Vagina (tissue), 2 donors: ENCODE measurements at places on chromosomes 2 and 18. TPM values are rescaled to one million over a fixed set of nuclear protein-coding genes. Genes with fewer than 3 reads are reported as not detected.

- no peaks in the 10 kb centered on the region for H3K36me3 ChIP-seq
- H3K27ac ChIP-seq, result peak overlapping the region; percentile 23
- peaks cover 13% of the 10 kb centered on the region for H3K4me1 ChIP-seq
- peak; percentile 82 for DNase-seq
- no peaks in the 10 kb centered on the region for H3K27me3 ChIP-seq
- H3K4me3 ChIP-seq, result no peak overlapping the region
Measured at GRCh38 chr2:238999291-238999741, 151.4 kb downstream of the TWIST2 start.

GRCh38 chr2:113064898-113065297, 2.9 kb upstream of the IL1F10 start:
- H3K4me3 ChIP-seq, result no peak overlapping the region
- no peaks in the 10 kb centered on the region for H3K4me1 ChIP-seq
- H3K27ac ChIP-seq, result no peak overlapping the region
- DNase-seq, result peak; percentile 49
- no peaks in the 10 kb centered on the region for H3K36me3 ChIP-seq

DNA sequence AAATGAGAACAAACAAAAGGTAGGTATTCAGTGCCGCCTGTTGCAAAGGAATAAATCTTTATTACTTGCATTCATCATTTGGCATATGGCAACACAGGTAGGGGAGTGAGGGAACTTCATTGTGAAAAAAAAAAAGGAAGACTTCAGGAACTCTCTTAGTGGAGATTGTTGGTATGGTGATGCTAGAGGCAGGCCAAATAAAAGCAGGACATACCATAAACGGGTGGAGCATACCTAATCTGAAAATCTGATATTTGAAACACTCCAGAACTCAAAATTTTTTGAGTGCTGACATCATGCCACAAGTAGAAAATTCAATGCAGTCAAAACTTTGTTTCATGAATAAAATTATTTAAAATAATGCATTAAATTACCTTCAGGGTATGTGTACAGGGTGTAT, 425.8 kb upstream of the SYT4 start:
- DNase-seq, result no peak
- H3K4me3 ChIP-seq, result no peak overlapping the region
- H3K36me3 ChIP-seq, result no peaks in the 10 kb centered on the region
- no peaks in the 10 kb centered on the region for H3K4me1 ChIP-seq
- H3K27me3 ChIP-seq, result no peaks in the 10 kb centered on the region
- no peak overlapping the region for H3K27ac ChIP-seq

GRCh38 chr2:29761278-29761677, 160.1 kb downstream of the ALK start:
- no peak overlapping the region for H3K27ac ChIP-seq

DNA sequence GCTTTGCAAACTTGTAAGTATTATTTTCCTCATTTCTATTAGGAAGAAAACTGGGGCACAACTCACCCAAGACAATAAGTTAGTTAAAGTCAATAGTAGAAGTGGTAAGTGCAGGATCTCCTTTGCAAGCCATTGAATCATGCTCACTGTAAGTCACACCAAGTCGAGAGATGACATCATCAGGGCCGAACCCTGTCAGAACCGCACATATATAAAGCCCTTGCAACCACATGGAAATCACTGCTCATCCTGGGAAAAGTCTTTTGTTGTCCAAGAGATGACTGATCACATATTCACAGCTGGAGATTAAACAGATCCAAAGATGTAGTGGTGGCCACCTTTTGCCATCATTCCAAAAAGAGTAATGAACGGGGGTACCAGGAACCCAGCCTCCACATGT, 484.8 kb upstream of the ID2 start:
- no peak overlapping the region for H3K4me3 ChIP-seq
- H3K27me3 ChIP-seq, result no peaks in the 10 kb centered on the region
- H3K36me3 ChIP-seq, result no peaks in the 10 kb centered on the region
- peaks cover 5% of the 10 kb centered on the region for H3K4me1 ChIP-seq
- no peak for DNase-seq
- H3K27ac ChIP-seq, result no peak overlapping the region

GRCh38 chr2:17179145-17179808, 339.0 kb downstream of the RAD51AP2 start:
- no peaks in the 10 kb centered on the region for H3K4me1 ChIP-seq
- no peak overlapping the region for H3K27ac ChIP-seq
- no peak for DNase-seq
- no peaks in the 10 kb centered on the region for H3K27me3 ChIP-seq
- no peaks in the 10 kb centered on the region for H3K36me3 ChIP-seq
- no peak overlapping the region for H3K4me3 ChIP-seq

DNA sequence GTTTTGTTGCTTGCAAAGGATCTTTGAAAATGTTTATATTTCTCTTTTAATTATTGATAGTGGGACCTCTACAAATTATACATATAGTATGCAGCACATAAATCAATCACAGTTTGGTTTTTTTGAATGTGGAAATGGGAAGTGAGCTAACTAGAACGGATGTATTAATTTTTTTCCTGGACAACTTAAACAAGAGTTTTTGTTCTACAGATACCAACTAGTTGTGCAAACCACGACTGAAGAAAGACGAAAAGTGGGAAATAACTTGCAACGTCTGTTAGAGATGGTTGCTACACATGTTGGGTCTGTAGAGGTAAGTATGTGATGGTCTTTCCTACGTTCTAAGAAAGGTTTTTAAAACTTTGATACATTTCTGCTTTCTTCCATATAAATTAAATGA, 39.2 kb downstream of the NDC80 start:
- H3K27ac ChIP-seq, result no peak overlapping the region
- H3K4me1 ChIP-seq, result peaks cover 11% of the 10 kb centered on the region
- H3K27me3 ChIP-seq, result no peaks in the 10 kb centered on the region
- no peak overlapping the region for H3K4me3 ChIP-seq
- DNase-seq, result no peak

- no peak for DNase-seq
- no peak overlapping the region for H3K27ac ChIP-seq
- no peaks in the 10 kb centered on the region for H3K27me3 ChIP-seq
- H3K4me3 ChIP-seq, result no peak overlapping the region
- no peaks in the 10 kb centered on the region for H3K36me3 ChIP-seq
Measured at GRCh38 chr2:59586176-59586575, 967.3 kb downstream of the BCL11A start.

- no peaks in the 10 kb centered on the region for H3K4me1 ChIP-seq
- no peak overlapping the region for H3K27ac ChIP-seq
- no peak for DNase-seq
- no peak overlapping the region for H3K4me3 ChIP-seq
- no peaks in the 10 kb centered on the region for H3K27me3 ChIP-seq
Measured at GRCh38 chr2:177433402-177433801, 40.8 kb downstream of the AGPS start.

- no peaks in the 10 kb centered on the region for H3K27me3 ChIP-seq
- no peaks in the 10 kb centered on the region for H3K4me1 ChIP-seq
- DNase-seq, result no peak
- no peak overlapping the region for H3K27ac ChIP-seq
- no peak overlapping the region for H3K4me3 ChIP-seq
- no peaks in the 10 kb centered on the region for H3K36me3 ChIP-seq
Measured at GRCh38 chr18:29028560-29028959, 851.6 kb upstream of the CDH2 start.

- H3K27me3 ChIP-seq, result no peaks in the 10 kb centered on the region
- H3K4me3 ChIP-seq, result no peak overlapping the region
- peaks cover 16% of the 10 kb centered on the region for H3K4me1 ChIP-seq
- DNase-seq, result no peak
- peak overlapping the region; percentile 28 for H3K27ac ChIP-seq
Measured at GRCh38 chr2:146917431-146918042, 927.3 kb upstream of the ACVR2A start.

DNA sequence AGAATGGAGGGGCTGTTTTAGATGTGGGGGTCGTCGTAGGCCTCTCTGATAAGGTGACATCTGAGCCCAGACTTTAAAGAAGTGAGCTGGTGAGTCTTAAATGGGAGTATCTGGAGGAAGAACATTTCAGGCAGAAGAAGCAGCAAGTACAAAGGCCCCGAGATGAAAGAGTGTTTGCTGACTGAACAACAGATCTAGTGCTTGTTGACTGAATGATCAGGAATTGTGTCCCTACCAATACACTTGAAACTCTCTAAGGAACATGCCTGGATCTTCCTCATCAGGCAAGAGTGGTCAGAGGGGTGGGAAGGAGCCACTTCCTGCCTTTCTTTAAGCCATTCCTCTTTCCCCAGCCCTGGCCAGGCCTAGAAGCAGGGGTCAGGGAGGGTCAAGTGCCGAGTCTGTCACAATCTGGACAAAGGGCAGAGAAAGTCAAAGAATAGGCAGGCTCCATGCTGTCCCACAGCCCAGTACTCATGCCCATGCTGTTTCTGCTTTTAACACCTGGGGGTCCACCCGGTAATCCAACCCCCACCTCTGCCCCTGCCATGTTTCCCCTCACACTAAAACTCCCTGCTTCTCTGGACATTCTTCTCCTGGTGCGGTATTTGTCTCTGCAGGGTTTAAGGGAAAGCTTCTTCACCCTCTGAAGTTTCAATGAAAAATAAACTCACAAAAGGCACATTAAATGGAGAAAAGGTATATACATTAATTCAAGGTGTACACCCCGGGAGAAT, 3.0 kb upstream of the TMEM37 start:
- H3K27ac ChIP-seq, result no peak overlapping the region
- no peak for DNase-seq
- H3K36me3 ChIP-seq, result no peaks in the 10 kb centered on the region
- peaks cover 49% of the 10 kb centered on the region for H3K4me1 ChIP-seq

DNA sequence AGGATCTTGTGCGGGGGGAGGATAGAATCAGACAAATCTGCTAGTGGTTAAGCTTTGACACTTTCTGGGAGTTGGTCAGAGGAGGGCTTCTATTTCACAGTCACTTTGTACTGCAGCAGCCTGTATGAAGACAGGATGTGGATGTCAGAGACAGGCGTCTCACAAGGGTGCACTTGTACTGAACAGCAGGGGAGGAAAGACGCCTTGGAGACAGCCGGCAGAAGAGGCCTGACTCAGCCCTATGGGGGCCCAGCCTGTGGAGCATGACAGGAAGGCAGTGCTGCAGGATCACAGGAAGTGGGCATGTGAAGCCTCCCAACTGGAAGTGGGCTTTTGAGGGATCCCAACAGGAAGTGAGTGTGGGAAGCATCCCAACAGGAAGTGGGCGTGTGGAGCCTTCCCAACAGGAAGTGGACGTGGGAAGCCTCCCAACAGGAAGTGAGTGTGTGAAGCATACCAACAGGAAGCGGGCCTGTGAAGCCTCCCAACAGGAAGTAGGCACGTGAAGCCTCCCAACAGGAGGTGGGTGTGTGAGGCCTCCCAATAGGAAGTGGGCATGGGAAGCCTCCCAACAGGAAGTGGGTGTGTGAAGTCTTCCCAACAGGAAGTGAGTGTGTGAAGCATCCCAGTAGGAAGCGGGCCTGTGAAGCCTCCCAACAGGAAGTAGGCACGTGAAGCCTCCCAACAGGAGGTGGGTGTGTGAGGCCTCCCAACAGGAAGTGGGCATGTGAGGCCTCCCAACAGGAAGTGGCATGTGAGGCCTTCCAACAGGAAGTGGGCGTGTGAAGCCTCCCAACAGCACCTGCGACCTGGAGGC, 212.3 kb downstream of the SNTG2 start:
- no peaks in the 10 kb centered on the region for H3K27me3 ChIP-seq
- peak overlapping the region; percentile 27 for H3K27ac ChIP-seq
- DNase-seq, result no peak
- H3K4me3 ChIP-seq, result no peak overlapping the region

GRCh38 chr18:51897884-51898283, 442.1 kb upstream of the DCC start:
- DNase-seq, result no peak
- no peaks in the 10 kb centered on the region for H3K4me1 ChIP-seq
- H3K27ac ChIP-seq, result no peak overlapping the region
- H3K4me3 ChIP-seq, result no peak overlapping the region
- no peaks in the 10 kb centered on the region for H3K36me3 ChIP-seq

DNA sequence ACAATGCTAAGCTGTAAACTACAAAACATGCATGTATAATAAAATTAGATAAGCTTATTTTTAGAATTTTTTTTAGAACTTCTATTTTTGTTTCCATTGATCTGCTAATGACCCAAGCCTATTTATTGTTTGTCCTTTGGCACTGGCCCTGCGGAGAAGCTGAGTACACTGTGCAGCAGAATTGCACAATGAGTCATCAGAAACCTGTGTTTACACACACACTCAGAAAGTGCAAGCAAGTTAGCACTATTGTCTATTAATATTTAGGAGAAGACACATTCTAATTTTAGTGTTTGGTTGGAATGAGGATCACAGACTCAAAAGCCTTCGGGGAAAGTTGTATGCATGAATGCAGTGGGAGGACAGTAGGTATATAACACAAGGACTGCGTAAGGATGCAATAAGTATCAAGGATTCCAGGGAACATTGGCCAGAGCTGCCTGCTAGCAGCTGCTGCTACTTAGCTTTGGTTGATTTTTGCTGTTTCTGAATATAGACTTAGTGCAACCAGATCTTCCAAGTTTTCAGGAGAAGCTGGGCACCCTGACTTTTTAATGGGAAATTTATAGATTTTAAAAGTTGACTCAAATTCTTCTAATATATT, 128.2 kb downstream of the KCNH7 start:
- no peak overlapping the region for H3K27ac ChIP-seq
- H3K36me3 ChIP-seq, result no peaks in the 10 kb centered on the region
- H3K4me1 ChIP-seq, result no peaks in the 10 kb centered on the region
- no peak for DNase-seq
- no peaks in the 10 kb centered on the region for H3K27me3 ChIP-seq

GRCh38 chr2:32874931-32875330, 71.8 kb upstream of the LTBP1 start:
- DNase-seq, result no peak
- no peak overlapping the region for H3K27ac ChIP-seq
- H3K27me3 ChIP-seq, result no peaks in the 10 kb centered on the region
- no peaks in the 10 kb centered on the region for H3K36me3 ChIP-seq
- H3K4me3 ChIP-seq, result no peak overlapping the region

- no peaks in the 10 kb centered on the region for H3K4me1 ChIP-seq
- H3K36me3 ChIP-seq, result no peaks in the 10 kb centered on the region
- H3K27ac ChIP-seq, result no peak overlapping the region
- no peak overlapping the region for H3K4me3 ChIP-seq
- no peaks in the 10 kb centered on the region for H3K27me3 ChIP-seq
Measured at GRCh38 chr18:5415031-5415430, 119.5 kb upstream of the ZBTB14 start.

GRCh38 chr2:109670556-109671411, 56.6 kb downstream of the SOWAHC start:
- H3K4me1 ChIP-seq, result no peaks in the 10 kb centered on the region
- no peak overlapping the region for H3K27ac ChIP-seq
- H3K4me3 ChIP-seq, result no peak overlapping the region
- H3K36me3 ChIP-seq, result no peaks in the 10 kb centered on the region
- H3K27me3 ChIP-seq, result no peaks in the 10 kb centered on the region

GRCh38 chr2:154945984-154946383, 247.5 kb downstream of the KCNJ3 start:
- no peaks in the 10 kb centered on the region for H3K4me1 ChIP-seq
- H3K36me3 ChIP-seq, result no peaks in the 10 kb centered on the region
- no peak for DNase-seq
- no peaks in the 10 kb centered on the region for H3K27me3 ChIP-seq

GRCh38 chr2:102070058-102070642, 72.4 kb upstream of the IL1R1 start:
- no peak overlapping the region for H3K4me3 ChIP-seq
- no peak for DNase-seq
- H3K4me1 ChIP-seq, result peaks cover 23% of the 10 kb centered on the region
- no peaks in the 10 kb centered on the region for H3K27me3 ChIP-seq
- H3K27ac ChIP-seq, result peak overlapping the region; percentile 77
- H3K36me3 ChIP-seq, result no peaks in the 10 kb centered on the region

Gene SAG
- not detected for total RNA-seq

Gene TOGARAM2
- total RNA-seq, result under 0.01 TPM

Gene PRKD3
- 38.8 TPM for total RNA-seq

Gene REG1A
- total RNA-seq, result not detected

Gene MAP3K19
- total RNA-seq, result not detected

Gene LCT
- not detected for total RNA-seq

Gene ABHD1
- not detected for total RNA-seq

Gene C2orf66
- not detected for total RNA-seq

Gene REG3G
- total RNA-seq, result not detected

Gene ATIC
- 75.6 TPM for total RNA-seq

Gene IL36RN
- 0.25 TPM for total RNA-seq
